Suppressor macrophage (primary cell): ENCODE measurements at places on chromosomes 7 and 10.

DNA sequence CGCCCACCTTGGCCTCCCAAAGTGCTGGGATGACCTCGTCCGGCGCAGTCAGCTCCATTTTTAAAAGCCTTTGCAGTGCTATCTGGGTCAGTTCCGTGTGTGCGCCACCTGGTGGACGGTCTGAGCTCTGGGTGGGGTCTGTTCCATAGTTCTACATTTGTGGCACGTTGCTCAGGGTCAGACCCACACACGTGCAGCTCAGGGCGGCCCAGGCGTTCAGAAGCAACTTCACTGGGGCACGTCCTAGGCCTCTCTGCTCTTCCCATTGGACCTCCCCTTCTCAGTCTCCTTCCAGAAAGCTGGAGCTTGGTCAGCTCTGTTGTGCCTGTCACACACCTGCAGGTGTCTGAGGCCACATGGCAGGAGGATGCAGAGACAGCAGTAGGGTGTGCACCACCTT is 137.9 kb downstream of the DNAJB6 start:
- DNase-seq, result no peak

DNA sequence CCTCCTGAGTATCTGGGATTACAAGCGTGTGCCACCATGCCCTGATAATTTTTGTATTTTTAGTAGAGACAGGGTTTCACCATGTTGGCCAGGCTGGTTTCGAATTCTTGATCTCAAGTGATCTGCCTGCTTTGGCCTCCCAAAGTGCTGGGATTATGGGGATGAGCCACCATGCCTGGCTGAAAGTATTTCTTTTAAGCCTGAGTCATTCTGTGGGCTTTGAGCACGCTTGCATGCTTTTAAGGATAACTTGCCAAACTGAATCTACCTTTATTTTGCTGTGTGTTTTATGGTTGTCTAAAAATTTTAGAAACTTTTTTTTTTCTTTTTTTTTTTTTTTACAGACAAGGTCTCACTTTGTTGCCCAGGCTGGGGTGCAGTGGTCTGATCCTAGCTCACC is 33.2 kb downstream of the CNNM2 start:
- no peak for DNase-seq

DNA sequence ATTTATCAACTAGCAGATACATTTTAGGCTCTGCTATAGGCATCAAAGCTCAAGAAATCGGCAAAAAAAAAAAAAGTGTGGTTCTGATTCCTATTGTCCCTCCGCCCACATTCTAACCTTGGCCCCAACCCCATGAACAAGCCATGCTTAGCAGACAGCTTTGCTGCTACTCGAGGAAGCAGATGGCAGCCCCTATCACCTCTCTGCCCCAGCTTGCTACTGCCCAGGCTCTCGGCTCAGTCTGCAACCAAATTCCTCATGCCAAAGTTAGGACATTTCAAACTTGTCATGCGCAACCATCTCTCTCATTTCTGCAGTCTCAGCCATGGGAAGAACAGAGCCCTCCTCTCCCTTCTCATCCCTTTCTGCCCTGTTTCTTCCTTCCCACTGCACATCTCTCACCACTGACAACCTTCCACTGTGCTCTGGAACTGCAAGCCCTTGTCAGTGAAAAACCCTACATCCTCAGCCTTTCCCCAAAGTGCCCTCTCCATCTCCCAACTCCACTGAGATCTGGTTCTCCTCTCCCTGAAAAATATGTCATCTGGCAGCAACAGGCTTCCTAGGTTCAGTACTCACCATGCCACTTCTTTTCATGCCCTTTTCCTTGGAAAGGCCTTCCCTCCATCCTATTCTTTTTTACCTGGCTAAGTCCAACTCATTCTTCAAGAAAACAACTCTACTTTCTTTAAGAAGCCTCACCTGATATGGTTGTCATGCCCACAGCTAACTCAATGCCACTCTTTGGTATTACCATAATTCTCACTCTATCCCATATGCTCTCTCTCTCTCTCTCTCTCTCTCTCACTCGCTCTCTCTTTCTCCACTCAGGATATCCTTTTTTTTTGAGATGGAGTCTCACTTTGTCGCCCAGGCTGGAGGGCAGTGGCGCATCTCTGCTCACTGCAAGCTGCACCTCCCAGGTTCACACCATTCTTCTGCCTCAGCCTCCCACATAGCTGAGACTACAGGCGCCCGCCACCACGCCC is 60.1 kb upstream of the FHIP2A start:
- no peak for DNase-seq

DNA sequence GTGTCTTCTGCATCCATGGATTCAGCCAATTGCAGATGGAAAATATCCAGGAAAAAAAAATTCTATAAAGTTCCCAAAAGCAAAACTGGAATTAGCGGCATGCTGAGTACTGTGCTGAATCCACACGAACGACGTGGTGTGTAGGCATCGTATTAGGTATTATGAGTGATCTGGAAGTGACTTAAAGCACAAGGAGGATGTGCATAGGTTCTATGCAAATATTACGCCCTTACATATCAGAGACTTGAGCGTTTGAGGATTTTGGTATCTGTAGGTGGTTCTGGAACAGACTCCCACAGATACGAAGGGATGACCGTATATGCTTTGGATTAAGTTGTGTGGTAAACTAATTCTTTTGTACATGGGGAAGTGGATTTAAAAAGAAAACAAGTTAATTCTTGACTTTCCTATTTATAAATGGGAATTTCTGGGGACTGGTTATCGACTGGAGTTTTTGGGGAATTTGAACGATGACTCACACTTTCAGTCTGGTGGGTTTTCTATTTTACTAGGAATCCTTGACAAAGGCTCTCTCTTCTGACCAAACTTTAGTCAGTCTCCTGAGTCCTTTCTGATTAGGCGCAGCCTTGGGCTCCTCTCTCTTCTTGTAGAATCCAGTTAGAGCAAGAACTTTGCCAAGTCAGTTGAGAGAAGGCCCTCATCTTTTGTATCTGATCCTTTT is 5.4 kb upstream of the NUB1 start:
- no peak for DNase-seq

DNA sequence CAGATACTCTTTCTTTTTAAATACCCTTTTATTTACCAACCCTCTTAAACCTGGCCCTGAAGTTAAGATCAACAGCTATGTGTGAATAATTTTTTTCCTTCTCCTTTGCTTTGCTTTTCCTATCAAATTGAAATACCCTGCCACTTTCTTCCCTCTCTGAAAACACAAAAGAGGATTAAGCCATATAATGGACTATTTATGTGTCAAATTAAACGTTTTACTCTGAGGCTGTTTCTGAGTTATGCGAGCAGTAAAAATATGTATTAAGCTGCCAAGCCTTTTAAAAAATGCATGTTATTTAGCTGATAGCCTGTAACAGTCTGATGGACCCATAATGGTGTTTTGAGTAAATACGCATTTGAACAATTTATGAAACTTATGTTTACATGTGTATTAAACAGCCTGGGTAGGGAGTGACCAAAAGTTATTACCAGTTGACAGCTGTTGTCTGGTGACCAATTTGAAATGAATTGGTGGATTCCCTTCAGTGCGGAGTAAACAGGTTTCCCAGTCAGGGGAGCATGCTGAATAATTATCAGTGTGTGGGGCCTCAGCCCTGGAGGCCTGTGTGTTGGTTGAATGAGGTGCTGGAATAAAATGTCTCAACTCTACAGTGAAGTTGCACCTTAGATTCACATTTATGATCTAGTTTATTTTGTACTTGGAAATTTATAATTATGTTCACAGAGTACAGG is 89.6 kb downstream of the AUTS2 start:
- no peak for DNase-seq

DNA sequence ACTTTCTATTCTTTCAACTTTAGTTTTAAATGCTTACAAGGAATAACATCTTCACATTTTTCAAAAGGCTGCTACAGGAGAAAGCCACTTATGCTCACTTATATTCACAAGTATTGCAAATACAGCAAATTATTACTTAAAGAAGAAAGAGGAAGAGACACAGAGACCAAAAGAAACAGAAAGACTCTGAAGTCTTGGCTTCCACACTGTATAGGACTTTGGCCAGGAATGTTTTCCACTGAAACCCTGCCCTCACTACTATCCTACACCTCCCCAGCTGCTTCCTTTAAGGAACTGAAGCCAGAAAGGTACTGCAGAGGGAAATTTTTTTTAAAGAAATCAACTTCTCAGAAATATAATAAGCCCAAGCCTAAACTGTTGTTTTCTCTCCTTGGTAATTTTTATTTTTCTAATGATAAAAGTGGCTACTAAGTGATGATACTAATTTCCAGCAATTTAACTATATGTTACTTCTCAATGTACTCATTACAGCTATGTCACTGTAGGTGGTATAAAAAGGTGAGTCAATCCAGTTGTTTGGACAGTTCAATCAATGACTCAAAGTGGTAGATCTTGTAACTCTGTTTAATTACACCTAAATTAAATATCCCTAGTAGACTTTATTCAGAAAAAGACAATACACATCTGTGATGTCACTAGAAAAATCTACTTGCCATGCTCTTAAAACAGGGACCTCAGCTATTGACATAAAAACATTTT is 231.6 kb downstream of the GRM8 start:
- DNase-seq, result no peak

DNA sequence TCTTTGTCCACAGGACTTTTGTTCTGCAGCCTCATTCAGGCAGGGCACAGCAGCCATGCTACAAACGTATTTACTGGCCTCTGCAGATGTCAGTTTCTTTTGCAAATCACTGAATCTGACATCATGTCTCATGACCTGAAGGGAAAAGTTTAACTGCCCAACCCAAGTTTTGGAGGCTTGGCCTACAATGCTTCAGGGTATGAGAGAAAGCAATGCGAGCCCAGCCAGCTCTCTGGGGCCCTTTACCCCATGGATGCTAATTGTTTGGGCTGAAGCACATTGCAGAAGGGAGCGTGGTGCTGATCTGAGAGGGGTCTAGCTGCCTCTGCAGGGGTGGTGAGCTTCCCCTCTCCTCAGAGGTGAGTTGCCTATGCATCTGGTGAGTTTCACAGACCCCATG is 179.9 kb upstream of the CXCL12 start:
- DNase-seq, result no peak

GRCh38 chr10:75904499-75905283 is 473.3 kb downstream of the LRMDA start:
- no peak for DNase-seq

DNA sequence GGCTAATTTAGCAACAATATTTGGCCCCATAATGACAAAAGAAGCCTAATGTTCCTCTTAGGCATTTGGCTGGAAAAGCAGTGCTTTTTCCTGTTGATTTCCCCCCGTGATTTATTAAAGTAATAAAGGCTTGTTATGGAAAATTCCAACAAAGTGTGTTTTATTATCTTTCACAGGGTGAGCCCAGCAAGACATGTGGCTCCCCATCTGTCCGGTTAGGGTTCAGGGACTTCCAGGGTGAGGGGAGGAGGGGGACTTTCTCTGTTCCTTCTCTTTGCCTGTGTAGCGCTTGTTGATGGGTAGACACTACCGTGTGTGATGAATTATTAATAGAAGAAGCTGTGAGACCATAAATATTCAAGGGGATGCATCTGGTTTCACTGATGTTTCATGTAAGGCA is 39.0 kb downstream of the HTR5A start:
- no peak for DNase-seq

GRCh38 chr7:100887516-100888290 is 1.8 kb downstream of the UFSP1 start:
- DNase-seq, result peak; percentile 87

GRCh38 chr7:41955451-41955850 is 252.6 kb upstream of the INHBA start:
- no peak for DNase-seq

- DNase-seq, result peak; percentile 46
These were observed 34.5 kb downstream of the MTPN start for GRCh38 chr7:135942614-135943013.

DNA sequence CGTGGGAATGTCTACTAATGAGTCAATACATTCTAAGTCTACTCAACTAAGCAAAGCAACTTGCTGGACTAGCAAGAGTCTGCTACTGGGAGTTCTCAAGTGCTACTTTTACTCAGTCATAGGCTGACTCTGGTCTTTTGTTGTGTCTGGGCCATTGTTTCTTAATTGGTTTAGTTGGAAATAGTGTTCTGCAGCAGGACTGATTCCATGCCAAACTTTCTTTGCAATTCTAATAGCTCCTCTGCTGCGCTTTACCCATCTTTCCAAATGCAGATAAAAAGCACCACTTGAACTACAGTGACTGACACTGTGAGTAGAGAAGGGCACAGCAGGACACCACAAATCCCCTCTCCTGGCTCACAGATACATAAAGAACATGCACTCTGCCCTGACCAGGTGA is 125.7 kb downstream of the CD36 start:
- DNase-seq, result no peak

DNA sequence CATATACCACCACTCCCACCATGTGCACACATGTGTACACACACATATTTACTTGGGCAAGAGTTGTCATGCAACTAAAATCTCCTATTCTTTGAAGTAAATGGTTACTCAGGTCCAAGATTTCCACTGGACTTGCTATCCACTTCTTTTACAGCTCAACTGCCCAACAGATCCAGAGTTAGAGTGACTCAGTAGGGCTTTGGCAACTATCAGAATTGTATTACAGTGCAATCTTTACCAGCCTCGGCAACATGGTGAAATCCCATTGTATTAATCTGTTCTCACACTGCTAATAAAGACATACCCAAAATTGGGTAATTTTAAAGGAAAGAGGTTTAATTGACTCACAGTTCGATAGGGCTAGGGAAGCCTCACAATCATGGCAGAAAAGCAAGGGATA is 51.9 kb upstream of the ABLIM1 start:
- no peak for DNase-seq

DNA sequence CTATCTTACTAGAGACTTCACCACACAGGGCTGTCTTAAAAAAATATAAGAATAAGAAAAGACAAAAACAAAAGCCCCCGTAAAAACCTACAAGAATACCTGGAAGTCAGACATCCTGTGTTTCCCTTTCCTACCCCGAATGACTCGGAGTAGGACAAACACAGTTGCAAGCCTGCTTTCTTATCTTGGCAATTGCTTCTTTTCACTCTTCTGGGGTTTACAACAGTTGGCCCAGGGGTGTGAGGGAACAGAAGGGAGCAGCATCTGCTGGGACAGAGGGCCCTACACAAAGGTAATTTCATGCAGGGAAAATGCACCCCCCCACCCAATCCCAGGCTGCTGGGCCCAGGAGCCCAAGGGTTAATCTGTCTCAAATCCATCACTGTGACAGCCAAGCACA is 220.6 kb downstream of the ARHGAP12 start:
- no peak for DNase-seq

DNA sequence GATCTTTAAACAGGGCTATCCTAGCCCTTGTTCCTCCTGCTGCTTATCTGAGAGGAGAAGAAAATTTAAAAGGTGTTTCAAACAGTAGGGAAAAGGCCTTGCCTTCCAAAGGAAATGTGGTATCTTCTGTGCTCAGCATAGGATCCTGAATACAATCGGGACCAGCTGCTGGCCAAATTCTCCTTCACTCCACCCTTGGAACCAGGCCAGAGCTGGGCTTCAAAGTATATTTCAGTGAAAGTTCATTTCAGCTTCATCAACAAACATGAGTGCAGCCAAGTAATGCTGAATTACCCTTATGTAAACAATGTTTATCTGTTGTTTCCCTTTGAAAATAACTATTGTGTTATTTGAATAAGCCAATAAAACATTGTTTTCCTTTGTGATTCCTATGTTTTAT is 146.5 kb upstream of the MEOX2 start:
- DNase-seq, result no peak
